ENCODE measurements at places on chromosomes 12 and 14. TPM values are rescaled to one million over a fixed set of nuclear protein-coding genes. Genes with fewer than 3 reads are reported as not detected.

DNA sequence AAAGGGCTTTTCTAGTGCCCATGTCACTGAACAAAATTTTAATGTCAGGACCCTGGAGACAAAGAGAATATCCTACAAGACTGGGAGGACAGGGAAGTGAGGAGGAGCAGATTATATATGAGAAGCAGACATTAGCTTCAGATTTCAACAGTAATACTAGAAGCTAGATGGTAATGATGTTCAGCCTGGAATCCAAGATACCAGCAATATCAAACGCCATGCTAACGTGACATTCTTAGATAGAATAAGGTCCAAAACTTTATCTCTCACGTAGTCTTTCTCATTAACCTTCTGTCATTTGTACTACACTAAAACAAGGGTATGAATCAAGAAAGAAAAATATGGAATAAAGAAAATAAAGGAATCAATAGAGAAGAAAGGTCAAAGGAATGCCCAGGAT lies 18.7 kb downstream of the SOS2 start:
- ATAC-seq, result no peak

RNASE2 gene
- total RNA-seq, result not detected

DNA sequence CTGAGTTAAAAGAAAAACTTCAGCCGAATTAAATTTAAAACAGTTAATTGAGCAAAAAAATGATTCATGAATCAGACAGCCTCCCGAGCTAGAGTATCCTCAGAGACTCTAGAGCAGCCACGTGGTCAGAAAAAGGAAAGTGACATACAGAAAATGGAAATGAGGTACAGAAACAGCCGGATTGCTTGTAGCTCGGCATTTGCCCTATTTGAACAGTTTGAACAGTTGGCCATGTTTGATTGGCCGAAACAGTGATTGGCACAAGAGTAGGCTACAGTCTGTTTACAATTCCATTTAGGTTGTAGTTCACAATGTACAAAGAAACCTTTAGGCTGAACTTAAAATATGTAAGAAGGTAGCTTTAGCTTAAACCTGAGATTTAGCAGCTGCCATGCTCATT lies 12.9 kb upstream of the OXA1L start:
- ATAC-seq, result no peak

C12orf54 gene
- total RNA-seq, result 8.5 TPM

GRCh38 chr12:80778005-80778541 lies 61.4 kb downstream of the MYF5 start:
- peak; percentile 92 for ATAC-seq

- ATAC-seq, result no peak
Observed at GRCh38 chr14:89844508-89844907, 110.0 kb downstream of the EFCAB11 start.

- no peak for ATAC-seq
Observed at GRCh38 chr12:25855716-25856115, 102.8 kb upstream of the RASSF8 start.

DNA sequence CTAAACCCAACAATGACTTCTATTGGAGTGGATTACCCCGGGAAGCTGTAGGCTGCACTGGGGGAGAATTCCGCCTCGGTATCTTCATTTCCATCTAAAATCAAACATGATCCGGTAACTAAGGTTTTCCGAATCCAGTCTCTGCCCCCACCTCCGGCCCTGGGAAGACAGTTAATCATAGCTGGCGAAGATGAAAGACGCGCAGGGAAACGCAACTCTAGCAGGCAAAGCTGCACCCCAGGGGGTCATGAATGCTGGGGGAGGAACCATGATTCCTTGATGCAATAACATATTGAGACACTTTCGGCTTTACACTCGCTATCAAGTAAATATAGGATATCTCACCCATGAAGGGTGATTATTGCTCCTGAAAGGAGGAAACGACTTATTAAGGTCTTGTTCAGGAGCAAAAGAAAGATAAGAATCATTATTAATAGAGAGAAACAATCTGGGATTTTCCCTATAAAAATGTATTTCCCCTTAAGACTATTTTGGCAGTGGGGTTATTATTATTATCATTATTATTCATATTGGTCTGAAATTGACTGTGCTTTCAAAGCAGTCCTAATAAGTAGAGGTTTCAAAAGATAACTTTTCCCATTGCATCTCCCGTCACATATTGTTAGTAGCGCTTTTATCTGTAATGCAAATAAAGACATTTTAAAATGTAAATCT lies 614.9 kb downstream of the VRK1 start:
- no peak for ATAC-seq

DNA sequence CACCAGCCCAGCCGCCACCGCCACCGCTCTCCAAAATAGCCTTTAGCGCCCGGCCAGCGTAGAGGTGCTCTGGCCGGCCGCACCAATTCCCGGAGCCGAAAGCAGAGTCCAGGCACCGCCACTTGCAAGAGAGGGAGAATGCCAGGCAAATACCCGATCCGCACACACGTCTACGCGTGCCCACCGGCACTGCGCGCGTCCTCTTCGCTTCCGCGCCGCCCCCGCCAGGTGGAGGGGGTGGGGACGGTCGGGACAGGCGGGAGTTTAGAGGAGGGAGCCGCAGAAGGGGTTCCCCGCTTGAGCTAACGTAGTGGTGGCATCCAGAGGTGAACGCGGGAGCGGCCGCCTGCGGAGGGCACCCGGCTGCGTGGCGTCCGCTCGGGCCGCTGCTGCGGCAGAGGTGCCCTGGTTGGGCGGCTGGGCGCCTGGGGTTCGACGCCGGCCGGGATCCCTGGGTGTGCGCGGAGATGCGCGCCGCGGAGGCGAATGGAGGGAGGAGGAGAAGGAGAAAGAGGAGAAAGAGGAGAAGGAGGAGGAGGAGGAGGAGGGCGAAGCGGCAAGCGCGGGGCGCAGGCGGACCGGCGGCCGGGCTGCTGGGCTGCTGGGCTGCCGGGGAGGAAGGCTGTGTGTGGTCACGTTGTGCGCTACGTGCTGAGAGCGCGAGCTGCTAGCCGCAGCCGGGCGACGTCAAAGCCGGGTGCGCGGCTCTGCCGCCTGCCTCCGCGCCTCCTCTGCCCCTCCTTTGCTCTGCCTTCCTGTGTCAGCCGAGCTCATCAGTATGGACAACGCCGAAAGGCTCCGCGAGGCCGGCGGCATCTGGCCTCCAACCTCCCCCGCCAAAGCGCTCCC lies at the start of gene MDGA2:
Gene MDGA2 (minus strand): TSS at position 140 of the 849 bp plus-strand sequence.
- ATAC-seq, result no peak

KRT71 gene
- not detected for total RNA-seq

- no peak for ATAC-seq
Observed at GRCh38 chr12:52528641-52529143, 8.5 kb upstream of the KRT5 start.

PLA2G1B gene
- total RNA-seq, result not detected

TROAP gene
- 23.6 TPM for total RNA-seq

DNA sequence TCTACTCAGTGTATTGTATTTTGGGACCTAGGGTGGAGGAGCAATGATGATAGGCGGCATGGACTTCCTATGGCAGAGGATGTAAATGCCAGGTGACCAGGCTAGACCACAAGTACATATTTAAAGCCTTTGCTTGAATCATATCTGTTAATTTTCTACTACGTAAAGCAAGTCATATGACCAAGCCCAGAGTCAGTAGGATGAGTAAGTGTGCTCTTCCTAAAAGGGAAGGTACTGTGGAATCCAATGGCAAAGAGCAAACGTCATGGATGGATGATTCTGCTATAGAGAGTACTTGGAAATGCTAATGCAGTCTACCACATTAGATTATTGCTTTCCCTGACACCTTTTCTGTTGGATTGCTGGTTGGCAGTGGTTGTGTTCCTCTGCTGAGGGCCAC lies 16.8 kb downstream of the GPATCH2L start:
- ATAC-seq, result peak; percentile 17

All from esophagus mucosa (tissue), 1 donor.